Activated CD4-positive, CD25-positive, alpha-beta regulatory T cell treated with anti-CD3 and anti-CD28 coated beads, Interleukin-2, amount 50 U/mL, for 16 hours (primary cell): ENCODE measurements at places on chromosomes 11 and 22.

DNA sequence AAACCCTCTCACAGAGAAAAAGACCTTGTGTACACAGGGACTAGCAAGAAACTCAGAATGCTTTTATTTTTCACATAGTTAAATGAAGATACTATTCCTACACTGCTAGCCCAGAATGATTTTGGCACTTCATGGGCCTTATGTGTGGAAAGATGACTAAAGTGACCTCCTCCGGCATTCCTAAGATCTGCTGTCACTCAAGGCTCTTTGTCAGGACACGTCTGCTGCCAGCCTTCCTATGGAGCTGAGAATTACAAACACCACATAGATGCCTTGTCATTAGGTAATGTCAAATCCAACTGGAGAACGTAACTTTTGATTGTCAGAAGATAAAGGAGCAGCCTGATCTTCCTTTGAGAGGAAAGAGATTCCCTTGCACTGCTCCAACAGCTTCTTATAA, 249.1 kb downstream of the FAT3 start:
- DNase-seq = no peak

DNA sequence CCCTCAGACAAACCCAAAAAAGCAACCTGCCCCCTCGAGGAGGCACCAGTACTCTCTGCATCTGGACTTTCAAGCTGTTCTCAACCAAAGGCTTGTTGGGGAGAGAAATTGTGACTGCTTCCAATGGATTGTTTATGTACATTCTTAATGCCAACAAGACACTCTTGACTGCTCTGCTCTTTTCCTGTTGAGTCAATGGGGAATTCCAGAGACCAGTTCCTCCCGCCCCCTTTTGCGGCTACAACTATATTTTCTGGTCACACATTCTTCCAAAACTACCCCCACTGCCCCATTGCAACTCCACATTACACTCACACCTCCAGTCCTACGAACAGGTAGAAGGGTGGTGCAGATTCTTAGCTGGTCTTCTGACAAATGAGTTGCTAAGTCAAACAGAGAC, 187.0 kb downstream of the DSCAML1 start:
- no peak for DNase-seq

DNA sequence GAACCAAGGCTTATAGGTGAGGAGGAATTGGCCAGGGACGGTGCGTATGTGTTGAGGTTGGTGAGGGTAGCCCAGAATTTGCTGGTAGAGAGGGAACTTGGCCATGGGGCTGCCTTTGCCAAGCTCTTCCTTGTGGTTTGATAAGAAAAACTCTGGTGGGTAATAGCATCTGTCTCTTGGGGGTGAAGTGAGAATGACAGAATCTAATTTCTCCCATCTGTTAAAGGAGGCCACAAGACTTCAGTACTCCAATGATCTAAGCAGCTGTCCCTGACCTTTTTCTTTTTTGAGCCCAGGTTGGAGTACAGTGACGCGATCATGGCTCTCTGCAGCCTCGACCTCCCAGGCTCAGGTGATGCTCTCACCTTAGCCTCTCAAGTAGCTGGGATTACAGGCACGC, 36.0 kb upstream of the PICK1 start:
- no peak for DNase-seq

DNA sequence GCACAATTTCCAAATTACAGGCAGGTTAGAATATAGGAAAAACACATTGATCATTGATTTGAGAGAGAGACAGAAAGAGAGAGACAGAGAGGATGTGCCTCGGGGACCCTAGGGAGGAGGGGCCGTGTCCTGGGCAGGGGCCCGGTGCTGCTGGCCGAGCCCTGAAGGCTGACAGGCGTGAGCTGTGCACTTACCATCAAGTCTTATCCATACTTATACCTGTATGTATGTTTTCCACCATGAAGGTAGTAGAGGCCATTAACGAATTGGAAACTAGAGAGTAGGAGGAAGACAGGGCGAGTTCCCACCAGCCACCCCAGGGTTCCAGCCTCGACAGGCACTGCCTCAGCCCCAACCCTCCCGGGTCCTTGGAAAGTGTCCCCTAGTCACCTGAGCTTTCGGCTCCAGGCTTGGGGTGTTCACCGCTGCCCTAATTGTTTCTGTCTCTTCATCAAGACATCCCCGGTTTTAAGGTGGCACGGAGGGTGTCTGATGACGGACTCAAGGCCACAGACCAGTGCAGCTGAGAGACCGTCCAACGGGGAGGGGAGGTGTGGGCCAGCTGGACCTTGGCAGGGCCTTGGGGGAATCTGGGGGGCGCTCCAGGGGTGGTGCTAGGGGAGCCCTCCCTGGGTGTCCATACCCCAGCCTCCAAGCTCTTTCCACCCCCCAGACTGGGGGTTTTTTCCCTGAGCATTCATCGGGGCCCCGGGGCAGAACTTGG, 431.3 kb downstream of the TBC1D22A start:
- no peak for DNase-seq

DNA sequence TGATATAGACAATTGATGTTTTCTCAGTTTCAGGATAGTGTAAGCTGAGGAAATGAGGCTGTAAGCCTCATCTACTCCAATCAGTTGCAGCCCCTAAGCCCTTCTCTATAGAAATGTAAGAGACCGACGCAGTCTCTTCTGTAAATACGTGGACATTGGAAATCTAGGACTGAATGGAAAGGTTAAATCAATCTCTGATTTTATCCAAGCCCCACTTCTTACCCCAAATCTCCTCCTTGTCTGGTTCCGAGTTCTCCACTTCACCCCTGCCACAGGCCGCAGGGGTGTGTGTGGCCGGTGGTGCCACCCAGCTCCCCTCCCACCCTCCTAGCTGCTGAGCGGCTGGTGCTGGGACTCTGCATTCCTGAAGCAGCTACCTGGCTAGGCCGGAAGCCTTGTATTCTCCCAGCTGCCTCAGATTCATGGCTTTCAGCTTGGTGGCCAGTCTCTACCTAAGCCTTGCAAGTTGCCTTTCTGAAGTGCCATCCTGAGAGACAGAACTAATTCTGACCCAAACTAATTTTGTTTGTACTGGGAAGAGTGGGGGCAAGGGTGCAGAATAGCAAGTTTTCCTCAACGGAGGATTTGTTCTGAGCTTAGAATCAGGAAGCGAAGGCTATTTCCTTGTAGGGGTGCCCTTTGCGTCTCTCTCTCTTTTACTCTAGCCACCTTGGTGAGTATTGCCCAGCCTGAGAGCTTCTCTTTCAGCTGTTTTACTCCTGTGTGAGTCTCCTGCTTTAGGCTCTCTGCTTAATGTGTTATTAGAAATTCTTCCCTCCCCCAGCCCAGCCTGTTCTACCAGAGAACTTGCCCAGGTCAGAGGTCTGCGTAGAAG, 749 bp downstream of the VWA5A start:
- no peak for DNase-seq

- no peak for DNase-seq
Observed at GRCh38 chr22:44888491-44889254, 121.1 kb downstream of the PHF21B start.

DNA sequence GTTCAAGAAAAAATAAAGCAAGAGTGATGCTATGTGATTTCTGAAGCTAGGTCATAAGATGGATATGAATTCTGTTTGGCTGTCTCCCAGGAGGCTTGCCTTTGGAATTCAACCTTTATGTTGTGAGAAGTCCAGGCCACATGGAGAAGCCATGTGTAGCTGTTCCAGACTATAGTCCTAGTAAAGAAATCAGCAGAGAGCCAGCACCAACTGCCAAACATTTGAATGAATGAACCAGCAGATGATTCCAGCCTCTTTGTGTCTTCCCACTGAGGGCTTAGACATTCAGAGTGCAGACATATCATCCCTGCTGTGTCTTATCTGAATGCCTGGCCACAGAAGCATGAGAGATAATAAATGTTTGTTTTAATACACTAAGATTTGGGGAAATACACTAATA, 1150.6 kb downstream of the DLG2 start:
- DNase-seq = no peak

- no peak for DNase-seq
Observed at GRCh38 chr11:63761931-63762653, 6.5 kb downstream of the ZFTA start.

- DNase-seq = no peak
Observed at GRCh38 chr11:46278387-46279125, 1.1 kb downstream of the CREB3L1 start.

DNA sequence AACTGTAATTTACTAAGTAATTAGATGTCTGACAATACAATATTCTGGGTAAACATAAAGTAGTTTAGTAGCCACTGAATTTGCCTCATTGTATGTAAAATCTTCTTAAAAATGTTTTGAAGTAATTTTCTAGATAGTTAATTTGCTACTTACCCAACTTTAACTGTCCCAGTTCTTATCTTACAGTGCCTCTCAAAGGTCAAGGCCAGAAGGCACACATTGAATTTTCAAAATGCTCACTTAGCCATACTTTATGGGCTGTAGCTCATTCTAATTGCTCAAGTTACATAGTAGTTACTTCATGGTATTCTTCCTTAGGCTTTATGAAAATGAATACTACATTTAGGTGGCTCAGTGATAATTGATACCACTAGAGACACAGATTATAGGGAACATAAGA, 666.6 kb downstream of the CNTN5 start:
- no peak for DNase-seq

DNA sequence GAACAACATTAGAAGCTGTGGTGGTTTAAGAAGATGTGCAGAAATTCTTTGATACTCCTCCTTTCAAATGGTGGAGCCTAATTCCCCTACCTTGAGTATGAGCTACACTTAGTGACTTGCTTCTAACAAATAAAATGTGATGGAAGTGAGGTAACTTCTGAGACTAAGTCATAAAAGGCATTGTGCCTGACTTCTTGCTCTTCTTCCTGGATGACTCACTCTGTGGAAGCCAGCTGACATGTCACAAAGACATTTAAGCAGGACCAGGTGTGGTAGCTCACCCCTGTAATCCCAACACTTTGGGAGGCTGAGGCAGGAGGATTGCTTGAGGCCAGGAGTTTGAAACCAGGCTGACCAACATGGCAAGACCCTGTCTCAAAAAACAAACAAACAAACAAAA, 3.9 kb upstream of the PLA2G3 start:
- no peak for DNase-seq

DNA sequence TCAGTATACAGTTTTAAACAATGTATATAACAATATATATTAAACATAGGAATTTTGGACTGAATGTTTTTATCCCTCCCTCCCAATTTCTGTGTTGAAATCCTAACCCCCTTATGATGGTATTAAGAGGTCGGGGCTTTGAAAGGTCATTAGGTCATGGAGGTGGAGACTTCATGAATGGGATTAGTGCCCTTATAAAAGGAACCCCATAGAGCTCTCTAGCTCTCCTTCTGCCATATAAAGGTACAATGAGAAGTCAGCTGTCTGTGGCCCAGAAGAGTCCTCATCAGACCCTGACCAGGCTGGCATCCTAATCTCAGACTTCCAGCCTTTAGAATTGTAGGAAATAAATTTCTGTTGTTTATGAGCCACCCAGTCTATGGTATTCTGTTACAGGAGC, 6.5 kb downstream of the NNMT start:
- no peak for DNase-seq

DNA sequence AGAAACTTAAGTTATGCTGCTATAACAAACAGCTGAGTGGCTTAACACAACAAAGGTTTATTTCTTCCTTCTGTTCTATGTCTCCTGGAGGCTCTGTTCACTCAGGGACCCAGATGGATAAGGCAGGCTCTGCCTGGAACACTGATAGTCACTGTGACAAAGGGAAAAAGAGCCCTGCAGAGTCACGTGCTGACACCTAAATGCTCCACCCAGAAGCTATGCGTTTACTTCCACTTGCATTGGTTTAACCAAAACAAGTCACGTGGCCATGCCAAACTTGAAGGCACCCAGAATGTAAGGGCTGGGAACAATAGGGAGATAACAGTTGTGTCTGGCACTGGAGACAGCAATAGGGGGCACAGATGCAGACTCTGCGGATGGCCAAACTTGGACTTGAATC, 3.4 kb upstream of the MS4A15 start:
- no peak for DNase-seq

- no peak for DNase-seq
Observed at GRCh38 chr22:50656122-50657070, 16.2 kb upstream of the SHANK3 start.

DNA sequence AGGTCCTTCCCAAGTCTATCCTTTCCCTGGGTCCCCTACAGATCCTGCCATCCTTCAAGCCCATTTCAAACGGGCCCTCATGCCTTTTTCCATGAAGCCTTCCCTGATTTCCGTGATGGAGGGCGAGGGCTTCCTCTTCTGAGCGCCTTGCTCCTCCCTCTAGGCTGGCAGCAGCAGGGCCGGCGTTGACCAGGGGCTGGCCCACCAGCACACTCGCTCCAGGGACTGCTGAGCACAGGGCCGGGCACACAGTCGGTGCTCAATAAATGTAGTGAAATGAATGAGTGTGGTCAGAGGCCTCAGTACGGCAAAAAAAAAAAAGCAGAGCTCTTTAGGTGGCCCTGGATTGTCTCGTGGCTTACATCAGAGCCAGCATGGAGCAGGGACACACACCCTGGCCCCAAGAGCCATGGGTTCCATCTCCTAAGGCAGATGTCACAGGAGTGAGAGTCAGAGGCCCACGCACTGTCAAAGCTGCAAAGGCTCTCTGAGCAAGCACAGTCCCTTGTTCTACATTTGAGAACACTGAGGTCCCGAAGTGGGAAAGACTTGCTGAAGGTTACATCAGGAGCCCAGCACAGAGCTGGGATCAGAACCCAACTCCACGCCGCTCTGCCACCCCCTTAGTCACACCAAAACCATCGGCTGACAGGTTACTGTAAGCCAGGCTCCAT, 3.1 kb downstream of the IL2RB start:
- no peak for DNase-seq

GRCh38 chr22:27493796-27494195, 307.8 kb downstream of the MN1 start:
- DNase-seq = no peak

- DNase-seq = no peak
Observed at GRCh38 chr22:39958949-39959639, 1.1 kb upstream of the TMA7B start.

- peak; percentile 2 for DNase-seq
Observed at GRCh38 chr11:112453601-112454577, 193.2 kb upstream of the PLET1 start.

DNA sequence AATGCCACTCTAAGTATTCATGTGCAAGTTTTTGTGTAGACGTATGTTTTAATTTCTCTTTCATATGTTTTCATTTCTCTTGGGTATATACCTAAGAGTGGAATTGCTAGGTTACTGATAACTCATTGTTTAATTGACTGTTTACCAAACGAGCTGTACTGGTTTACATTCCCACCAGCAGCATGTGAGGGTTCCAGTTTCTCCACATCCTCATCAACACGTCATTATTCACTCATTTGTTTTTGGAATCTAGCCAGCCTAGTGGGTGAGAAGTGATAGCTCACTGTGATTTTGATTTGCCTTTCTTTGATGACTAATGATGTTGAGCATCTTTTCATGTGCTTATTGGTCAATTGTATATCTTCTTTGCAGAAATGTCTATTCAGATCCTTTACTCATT, 4.0 kb downstream of the ANKRD13D start:
- DNase-seq = no peak

DNA sequence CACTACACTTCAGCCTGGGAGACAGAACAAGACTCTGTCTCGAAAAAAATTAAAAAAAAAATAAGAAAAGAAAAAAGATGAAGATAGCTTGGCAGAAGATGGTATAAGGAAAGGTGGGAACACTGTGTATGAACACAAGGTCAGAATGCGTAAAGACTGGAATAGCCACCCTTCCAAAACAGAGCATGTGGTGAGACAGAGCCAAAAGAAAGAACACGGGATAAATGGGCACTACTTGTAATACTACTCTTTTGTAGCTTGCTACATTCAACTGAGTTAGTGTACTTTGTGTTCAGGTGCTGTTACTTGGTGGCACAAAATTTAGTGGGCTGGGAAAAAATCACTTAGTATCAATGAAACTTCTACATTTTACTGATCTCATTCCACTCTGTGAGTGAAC, 628.6 kb upstream of the KIRREL3 start:
- no peak for DNase-seq

GRCh38 chr11:57515332-57516060, at the start of gene SLC43A1:
Gene SLC43A1, minus strand, starts transcription at chr11:57515702. Its CDS starts 1,591 bp downstream, at chr11:57514111.
- no peak for DNase-seq
